ENCODE measurements at places on chromosomes 12 and 14.

DNA sequence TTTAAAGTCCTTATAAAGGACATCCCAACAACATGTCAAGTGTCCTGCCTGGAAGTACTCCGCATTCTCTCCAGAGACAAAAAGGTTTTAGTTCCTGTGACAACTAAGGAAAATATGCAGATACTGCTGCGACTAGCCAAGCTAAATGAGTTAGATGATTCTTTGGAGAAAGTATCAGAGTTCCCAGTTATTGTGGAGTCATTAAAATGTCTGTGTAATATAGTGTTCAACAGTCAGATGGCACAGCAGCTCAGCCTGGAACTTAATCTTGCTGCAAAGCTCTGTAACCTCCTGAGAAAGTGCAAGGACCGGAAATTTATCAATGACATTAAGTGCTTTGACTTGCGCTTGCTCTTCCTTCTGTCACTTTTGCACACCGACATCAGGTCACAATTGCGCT, 40.2 kb downstream of the RIC8B start:
- DNase-seq, result no peak

GRCh38 chr12:3342051-3342450, 149.0 kb upstream of the PRMT8 start:
- peak; percentile 41 for DNase-seq

- no peak for DNase-seq
These were observed 151.3 kb downstream of the TTC7B start for GRCh38 chr14:90664911-90665310.

- no peak for DNase-seq
These were observed 47.6 kb upstream of the ATP2B1 start for GRCh38 chr12:89756194-89756584.

DNA sequence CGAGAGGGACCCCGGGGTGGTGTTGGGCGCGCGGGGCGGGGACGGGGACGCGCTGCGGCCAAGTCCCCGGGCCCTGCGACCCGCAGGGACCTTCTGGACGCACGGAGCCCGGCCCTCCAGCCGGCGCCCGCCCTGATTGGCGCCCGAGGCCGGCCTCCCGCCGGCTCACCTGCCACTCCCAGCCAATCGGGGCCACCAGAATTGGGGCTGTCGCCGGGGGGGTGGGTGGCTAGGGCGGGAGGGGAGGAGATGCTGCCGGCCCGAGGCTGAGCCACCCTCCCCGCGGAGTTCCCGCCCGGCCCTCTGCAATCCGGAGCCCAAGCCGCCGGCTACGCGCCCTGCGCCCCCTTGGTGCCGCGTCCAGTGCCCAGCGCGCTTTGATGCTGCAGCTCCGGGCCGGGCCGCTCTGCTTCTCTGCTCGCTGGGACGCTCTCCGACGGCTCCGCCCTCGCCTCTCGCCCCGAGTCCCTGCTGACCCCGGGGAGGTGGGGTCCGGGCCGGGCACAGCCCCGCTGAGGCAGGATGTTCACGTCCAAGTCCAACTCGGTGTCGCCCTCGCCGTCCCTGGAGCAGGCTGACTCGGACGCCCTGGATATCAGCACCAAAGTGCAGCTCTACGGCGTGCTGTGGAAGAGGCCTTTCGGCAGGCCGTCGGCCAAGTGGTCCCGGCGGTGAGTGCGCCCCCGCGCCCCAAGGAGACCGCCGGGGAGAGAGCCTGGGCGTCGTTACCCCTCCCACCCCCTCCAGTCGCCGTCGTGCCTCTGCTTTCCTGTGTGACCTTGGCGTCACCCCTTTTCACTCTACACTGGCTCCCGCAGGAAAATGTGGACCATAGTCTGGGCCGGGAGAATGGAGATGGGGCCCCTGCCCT, at the start of gene PLEKHD1:
Gene PLEKHD1 (plus strand): TSS at position 285 of the 871 bp plus-strand sequence. CDS start 238 bp downstream, at position 523.
- DNase-seq, result no peak

DNA sequence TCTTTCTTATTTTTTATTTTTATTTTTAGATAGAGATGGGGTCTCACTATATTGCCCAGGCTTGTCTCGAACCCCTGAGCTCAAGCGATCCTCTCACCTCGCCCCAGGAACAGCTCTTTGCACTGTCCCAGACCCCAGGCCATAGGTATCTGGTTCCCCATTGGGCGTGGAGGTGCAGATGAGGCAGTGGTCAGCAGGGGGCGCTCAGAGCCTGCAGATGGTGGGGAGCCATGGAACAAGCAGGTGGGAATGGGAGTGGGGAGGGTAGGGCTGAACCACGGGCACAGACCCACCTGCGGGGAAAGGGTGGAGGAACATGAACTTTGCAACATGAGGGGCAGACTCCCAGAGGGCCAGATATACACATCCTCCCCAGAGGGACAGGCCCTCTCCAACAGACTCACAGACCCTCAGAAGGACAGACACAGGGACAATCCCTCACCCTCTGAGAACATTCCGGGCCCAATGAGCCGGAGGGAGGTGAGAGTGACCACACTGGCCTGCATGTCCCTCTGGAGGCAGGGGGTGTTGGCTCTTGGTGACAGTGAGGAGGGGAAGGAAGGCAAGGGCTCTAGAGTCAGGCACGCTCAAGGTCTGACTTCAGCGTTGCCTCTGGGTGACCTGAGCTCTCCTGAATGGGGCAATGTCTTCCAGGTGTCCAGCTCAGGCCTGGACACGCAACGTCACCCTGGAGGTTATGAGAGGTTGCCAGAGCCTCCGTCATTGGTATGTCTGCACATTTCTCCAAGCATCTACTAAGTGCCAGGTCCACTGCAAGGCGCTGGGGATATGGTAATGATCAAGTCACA, 34.9 kb downstream of the KRT80 start:
- peak; percentile 69 for DNase-seq

DNA sequence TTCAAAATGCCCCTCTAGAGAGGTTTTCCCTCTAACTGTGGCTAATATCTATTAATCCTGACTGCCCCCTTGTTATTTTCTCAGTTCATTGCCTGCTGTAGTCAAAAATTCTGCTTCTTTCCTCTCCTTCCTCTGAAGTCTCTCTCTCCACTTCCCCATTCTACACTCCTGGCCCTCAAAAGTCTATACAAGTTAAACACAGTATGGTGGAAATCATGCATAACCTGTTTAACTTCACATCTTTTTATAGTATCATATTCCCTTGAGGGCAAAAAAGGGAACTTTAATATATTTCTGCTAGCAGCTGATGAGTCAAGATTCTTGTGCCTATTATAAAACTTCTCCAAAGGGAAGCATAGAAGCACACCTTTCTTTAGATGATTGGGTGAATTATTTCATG, 16.7 kb downstream of the GRIP1 start:
- DNase-seq, result no peak

GRCh38 chr14:95155045-95155444, 2.3 kb downstream of the DICER1 start:
- no peak for DNase-seq

DNA sequence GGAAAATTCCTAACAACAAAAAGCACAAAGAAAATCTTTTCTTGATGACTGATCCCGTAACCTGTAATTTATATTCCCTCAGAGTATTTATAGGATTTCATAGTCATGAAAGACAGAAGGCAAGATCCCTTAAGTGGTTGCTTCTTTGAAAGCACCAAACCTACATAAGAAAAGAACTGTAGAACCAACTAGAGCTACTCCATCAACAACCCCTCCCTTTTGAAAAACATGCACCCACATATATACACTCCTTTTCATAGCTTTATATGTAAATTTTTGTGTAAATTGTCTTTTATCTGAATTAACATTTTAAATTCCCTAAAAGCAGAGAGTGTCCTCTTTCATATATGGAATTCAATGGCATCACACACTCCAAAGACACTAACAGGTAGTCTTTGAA, 215.3 kb downstream of the CEP128 start:
- no peak for DNase-seq

DNA sequence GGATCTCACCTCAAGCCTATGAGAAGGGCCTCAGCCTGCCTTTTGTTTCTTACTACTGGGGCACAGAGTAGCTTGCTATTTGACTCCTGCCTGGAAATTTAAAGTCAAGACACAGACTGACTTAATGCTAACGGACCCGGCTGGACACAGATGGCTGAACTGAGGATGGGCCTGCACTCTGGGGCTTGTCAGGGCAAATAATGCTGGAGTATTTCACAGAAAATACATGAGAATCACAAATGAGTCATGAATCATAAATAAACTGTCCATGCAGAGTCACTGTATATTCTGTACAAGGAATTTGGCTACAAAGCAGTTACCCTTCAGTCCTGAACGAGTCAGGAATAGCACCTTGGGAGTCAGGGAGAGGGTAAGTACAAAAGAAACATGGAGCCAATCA, 683.2 kb upstream of the FOXG1 start:
- no peak for DNase-seq

GRCh38 chr12:104468371-104468770, 11.6 kb downstream of the CHST11 start:
- no peak for DNase-seq

DNA sequence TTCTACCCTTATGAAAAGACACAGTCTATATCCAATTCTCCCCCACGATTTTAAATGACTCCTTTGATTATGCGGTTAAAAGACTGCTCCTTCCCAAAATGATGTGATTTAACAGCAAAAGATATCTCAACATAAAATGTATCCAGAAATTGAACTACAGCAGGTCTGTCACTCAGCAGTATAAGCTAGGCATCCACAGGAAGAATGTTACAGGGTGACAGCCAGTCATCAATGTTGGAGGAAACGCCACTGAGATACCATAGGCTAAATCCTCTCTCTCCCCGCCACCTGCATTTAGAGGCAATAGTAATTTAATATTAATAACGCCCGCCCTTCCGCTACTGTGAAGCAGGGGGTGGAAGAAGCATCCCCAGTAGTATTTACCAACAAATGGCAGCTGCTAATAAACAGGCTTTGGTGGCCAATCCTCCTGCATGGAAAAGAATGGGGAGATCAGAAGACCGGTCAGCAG, 613 bp downstream of the RECQL start:
- no peak for DNase-seq

- DNase-seq, result no peak
These were observed 14.2 kb downstream of the APPL2 start for GRCh38 chr12:105221583-105222283.

DNA sequence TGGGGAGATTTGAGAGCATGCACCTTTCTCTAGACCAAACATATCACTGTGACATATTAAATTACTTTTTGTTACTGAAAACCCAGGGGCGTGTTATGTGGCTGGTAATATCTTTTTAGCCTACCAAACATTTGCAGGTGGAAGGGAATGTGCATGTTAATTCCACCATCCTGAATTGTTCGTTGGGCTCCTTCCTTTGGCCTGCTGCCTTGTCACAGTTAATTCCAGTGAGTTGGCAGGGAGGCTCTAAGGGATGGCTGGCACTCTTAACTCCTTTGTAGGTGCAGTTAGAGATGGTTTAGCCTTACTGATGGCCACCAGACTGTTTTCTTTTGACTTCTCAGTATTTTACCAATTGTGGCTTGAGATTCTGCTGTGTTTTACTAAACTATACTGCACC, 64.5 kb downstream of the DIP2B start:
- no peak for DNase-seq

GRCh38 chr12:52351196-52352059, 15.9 kb downstream of the KRT85 start:
- peak; percentile 50 for DNase-seq

DNA sequence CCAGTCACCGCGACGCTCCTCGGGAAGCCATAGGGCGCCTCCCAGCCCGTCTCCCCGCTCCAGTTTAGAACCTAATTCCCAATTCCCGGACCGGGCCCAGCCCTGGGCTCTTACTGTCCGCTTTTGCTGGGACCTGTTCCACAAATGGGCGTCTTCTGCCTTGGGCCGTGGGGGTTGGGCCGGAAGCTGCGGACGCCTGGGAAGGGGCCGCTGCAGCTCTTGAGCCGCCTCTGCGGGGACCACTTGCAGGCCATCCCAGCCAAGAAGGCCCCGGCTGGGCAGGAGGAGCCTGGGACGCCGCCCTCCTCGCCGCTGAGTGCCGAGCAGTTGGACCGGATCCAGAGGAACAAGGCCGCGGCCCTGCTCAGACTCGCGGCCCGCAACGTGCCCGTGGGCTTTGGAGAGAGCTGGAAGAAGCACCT, 797 bp downstream of the UNG start:
- DNase-seq, result no peak

GRCh38 chr12:75969768-75970167, 61.8 kb downstream of the PHLDA1 start:
- no peak for DNase-seq

DNA sequence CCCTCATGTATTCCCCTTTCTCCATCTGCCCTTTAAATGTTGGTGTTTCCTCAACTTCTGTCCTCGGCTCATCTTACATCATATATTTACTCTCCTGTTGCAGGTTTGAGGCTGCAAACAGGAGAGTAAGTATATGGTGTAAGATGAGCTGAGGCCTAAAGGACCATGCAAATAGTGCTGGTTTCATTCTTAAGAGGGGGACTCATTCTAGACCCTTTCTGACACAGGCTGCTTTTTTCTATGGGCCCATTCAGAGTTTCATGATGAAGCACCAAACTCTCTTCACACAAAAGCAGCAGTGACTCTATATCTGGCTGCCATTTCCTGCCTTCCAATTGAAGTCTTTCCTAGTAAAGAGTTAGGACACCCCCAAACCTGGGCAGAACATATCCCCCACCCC, 218.5 kb downstream of the PHLDA1 start:
- DNase-seq, result no peak

DNA sequence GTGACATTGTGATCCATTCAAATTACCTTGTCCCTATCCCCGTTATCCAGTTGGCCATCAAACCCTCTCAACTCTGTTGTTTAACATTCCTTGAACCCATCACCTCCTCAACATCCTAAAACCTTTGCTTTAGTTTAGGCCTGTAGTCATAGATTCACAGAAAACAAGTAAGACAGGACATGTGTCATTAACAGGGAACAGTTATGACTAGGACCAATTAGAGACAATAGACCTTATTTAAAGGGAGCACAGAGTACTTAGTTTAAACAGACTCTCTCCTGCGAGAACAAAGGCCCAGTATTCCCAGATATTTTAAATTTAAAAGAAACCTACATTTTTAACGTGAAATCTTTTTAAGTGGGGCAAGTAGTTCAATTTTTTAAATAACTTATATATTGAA, 20.0 kb upstream of the HELB start:
- DNase-seq, result no peak

DNA sequence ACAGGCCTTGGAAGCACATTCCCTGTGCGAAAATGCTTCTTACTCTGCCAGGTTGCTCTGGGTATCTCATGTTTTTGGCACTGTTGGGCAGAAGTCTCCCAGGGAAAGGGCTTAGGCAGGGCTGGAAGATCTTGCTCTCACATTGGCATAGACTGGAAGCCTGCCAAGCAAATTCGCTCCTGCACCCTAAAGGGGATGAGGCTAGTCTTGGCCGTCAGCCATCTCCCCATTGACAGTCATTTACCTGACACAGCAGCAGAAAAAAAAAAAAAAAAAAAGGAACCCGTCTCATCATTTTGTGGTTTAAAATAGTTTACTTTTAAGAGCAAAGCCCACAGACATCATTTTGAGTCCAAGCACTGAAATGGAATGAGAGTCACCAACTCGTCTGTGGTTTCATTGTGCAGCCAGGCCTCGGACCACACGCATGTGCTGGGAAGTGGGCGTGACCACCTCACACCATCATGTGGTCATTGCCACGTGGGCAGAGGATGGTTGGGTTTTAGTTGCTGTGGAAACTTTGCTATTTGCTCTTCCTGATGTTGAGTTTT, 84.8 kb downstream of the NRXN3 start:
- no peak for DNase-seq

GRCh38 chr14:33671556-33671955, 279.3 kb downstream of the EGLN3 start:
- DNase-seq, result no peak

GRCh38 chr12:120361506-120362208, 7.3 kb downstream of the MSI1 start:
- peak; percentile 48 for DNase-seq

GRCh38 chr12:23535441-23535840, 414.0 kb downstream of the SOX5 start:
- DNase-seq, result no peak
